ENCODE measurements at places on chromosomes 6 and 20. TPM values are rescaled to one million over a fixed set of nuclear protein-coding genes. Genes with fewer than 3 reads are reported as not detected.

The CDKN1A gene
- total RNA-seq: 125 TPM

The NOX3 gene
- total RNA-seq: not detected

The CTAGE9 gene
- total RNA-seq: not detected

GRCh38 chr6:112362812-112363570 lies 15.9 kb downstream of the RFPL4B start:
- DNase-seq: no peak

DNA sequence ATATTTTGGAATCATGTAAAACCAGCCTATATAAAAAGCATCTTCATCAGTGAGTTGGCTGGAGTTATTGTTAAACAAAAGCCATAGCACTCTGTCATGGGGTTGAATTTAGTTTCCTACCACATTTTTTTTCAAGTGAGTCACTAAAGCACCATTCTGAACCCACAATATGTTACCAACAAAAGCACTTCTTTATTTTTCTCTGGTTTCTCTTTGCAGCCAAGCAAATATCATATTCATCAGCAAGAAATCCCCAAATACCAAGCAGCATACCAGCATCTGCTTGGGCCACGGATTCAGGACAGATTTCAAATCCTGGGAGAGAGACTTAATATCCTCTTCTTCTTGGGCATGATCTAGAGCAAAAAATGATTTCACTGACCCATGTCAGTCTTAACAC lies 441.4 kb downstream of the BCKDHB start:
- peak; percentile 87 for DNase-seq

- DNase-seq: no peak
These were observed 763.9 kb downstream of the HACE1 start for GRCh38 chr6:104095661-104096416.

- no peak for DNase-seq
These were observed 80.8 kb upstream of the PHACTR1 start for GRCh38 chr6:12635813-12636212.

- DNase-seq: no peak
These were observed 28.8 kb downstream of the PDE10A start for GRCh38 chr6:165634101-165634880.

DNA sequence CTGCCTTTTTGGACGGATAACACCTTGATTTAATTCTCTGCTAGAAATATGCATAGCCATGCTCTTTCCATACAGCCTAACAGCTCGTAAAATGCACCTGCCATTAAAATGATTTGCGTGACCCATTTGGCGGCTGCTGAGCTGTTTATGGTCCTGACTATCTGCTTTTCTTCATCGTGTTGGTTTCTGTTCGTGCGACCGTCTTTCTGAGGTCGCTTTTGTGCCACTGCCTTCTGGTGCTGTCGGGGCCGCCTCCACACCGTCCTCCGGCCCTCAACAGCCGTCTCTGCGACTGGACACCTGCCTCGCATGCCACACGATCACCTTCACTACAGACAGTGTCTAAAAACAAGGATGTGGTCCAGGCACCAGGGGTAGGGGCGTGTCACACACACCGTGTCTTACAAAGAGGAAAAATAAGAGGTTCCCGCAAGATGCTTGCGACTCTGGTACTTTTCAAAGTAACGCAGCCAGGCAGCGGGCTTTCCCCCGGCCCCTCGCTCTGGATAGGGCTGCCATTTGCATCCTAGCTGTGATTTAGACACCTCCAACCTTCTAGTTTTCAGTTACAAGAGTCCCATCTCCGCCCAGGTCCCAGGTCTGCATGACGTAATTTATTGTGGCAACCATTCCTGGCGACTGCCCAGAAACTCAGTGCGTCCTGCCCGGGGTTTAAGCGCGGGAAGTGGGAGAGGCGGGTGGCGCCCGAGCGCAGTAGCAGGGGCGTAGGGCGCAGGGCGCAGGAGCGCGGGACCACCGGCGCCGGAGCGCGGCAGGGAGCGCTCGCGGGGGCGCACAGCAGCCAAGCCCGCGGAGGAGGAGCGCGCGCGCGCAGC lies at the start of gene STMND1:
TSS of gene STMND1 (plus strand) at position 629 of the 836 bp plus-strand sequence. CDS start 208 bp downstream, outside the sequence.
- DNase-seq: peak; percentile 50

GRCh38 chr6:128659878-128660622 lies 139.7 kb upstream of the PTPRK start:
- no peak for DNase-seq

DNA sequence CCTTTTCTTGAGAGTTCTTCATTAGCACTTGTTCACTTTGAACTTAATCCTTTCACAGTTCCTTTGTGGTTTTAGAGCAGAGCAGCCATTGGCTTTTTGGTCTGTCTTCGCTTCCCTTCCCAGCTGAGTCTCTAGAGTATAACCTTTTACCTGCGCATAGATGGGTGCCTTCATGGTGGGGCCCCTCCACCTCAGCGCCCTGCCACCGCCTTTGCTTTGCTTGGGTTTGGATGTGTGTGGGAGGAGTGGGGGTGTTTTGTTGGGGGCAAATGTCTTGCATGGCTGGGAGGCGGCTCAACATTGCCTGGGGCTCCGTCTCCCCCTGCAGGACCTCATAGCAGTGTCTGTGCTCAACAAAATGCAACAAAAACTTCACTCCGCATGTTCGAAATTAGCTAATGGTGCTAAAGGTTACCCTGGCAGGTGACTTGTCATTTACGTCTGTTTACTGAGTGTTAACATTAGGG lies 11.9 kb downstream of the PYGB start:
- DNase-seq: no peak

Data from SJSA1 (cell line).